Activated naive CD8-positive, alpha-beta T cell treated with anti-CD3 and anti-CD28 coated beads, Interleukin-2, amount 10 ng/mL, durations not matched to agents 7 days and 5 days (primary cell): ENCODE measurements at places on chromosomes 1 and 21.

DNA sequence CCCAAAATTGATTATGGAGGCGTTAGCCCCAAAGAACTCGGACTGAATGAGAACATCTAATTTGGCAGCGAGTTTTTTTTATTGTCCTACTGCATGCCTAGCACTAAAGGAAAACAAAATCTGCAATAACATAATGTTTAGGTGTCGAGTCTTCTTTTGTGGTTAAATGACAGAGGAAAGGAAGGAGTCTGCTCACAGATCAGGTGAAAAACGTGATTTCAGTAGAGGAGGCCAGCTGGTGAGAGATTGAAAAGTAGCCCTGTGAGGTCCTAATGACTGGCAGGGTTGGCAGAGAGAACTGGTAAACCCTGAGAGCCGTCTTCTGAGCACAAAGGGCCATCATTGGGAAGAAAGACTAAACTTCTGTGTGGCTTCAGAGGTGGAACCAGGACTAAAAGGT is 24.2 kb downstream of the WDTC1 start:
- DNase-seq, result no peak

GRCh38 chr1:11471473-11471872 is 7.5 kb upstream of the DISP3 start:
- DNase-seq, result no peak

DNA sequence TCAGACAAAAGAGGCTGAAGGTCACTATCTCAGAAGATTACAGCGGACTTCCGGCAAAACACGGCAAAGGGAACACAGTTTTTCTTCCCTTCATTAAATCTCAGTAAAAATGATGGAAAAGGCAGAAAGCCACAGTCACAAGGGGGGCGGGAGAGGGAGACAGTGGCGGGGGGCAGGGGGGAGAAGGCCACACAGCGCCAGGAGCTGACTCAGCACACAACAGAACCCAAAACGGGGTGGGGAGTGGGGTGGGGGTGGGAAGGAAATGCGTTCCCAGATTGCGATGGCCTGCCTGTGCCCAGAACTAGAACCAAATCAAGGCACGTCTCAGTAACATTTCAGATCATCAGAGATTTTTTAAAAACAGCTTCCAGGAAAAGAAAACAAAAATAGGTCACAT is 13.4 kb downstream of the CFAP74 start:
- DNase-seq, result no peak

GRCh38 chr1:182279302-182279701 is 112.3 kb downstream of the GLUL start:
- DNase-seq, result no peak

DNA sequence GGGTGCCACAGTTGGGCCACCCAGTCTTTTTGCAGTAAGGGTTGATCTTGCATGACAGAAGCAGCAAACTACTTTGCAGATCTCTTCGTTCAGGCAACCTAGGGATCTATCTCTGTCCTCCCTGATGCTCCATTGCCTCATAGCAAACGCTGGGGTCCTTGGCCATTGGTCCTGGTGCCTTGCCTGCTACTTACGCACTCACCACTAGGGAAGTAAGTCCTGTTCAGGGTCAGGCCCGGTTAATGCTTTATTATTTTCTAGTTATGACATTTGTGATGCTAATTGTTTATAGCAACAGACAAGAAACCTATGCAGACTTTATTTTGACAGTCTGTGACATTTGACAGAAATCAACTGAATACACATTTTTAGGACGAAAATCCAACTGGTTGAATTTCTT is 326.5 kb upstream of the FMN2 start:
- no peak for DNase-seq

DNA sequence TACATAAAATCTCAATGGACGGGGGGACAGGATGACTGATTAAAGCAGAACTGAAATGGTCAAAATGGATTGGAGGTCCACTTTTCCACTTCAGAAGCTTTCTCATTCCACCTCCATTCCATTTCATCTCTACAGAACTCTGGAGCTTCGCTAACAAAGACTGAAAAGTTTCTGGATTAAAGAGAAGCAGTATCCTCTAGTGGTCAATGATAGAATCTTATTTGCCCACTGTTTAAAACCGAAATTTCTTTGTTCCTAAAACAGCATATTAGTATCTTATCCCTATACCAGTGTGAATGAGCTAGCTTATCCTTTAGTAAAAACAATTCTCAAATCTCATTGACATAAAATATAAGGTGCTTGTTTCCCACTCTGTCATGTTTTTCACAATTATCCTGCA is 890.6 kb downstream of the KCNT2 start:
- DNase-seq, result no peak

DNA sequence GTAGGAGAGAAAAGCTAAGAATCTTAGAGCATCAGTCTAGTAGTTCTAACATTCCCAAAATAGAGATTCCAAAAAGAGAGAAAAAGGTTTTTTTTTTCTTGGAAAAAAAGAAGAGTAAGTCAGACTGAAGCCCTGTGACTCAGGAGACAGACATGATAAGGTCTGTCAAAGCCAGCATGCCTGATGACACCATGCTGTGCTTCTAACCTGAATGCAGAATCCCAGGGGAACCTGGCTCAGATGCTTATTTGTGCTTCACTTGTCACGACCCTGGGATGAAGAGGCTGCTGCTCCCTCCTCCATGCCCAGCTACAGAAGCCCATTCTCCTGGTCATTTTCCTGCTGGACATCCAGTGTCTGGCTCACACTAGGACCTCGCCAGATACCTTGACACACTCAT is 44.3 kb downstream of the ERICH3 start:
- DNase-seq, result no peak

- DNase-seq, result no peak
Measured at GRCh38 chr1:61087571-61087970, 5.2 kb downstream of the NFIA start.

GRCh38 chr1:8381618-8382017 is 63.7 kb downstream of the SLC45A1 start:
- no peak for DNase-seq

DNA sequence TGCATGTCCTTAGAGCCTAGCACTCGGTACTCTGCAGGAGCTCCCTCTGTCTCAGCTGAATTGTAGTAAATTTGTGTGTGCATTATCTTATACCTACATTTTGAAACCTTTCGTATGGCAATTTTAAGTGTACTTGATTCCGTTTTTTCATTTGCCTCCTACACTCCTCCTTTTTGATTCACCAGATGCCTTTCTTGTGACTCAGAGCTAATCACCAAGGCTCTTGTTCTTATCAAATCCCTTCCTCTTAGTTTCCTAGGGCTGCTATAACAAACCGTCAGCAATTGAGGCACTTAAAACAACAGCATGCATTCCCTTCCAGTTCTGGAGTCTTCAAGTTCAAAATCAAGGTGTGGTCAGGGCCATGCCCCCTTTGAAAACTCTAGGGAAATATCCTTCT is 261.0 kb downstream of the ASTN1 start:
- no peak for DNase-seq

GRCh38 chr1:154206196-154206595 is at the start of gene CFAP141:
TSS of gene CFAP141 (minus strand) at chr1:154206333. CDS start at chr1:154206307, 26 bp downstream.
- DNase-seq, result no peak

- no peak for DNase-seq
Measured at GRCh38 chr1:229169399-229169798, 101.5 kb upstream of the RAB4A start.

DNA sequence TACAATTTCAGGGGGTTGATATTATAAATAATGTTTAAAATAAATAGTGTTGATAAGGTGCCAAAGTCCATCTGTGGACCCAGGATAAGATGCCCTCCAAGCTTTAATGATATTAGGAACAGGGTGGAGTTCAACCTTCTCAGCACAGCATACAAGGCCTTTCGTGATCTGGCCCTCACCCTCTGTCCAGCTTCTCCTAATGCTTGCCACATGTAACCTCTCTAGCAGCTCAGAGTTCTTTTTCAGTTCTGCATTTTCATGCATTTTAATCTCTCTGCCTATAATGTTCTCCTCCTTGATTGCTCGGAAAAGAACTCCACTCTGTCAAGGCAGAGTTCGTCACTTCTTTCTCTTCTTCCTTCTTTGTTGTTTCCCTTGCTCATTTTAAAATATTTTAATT is 21.4 kb upstream of the SMAP2 start:
- DNase-seq, result no peak

DNA sequence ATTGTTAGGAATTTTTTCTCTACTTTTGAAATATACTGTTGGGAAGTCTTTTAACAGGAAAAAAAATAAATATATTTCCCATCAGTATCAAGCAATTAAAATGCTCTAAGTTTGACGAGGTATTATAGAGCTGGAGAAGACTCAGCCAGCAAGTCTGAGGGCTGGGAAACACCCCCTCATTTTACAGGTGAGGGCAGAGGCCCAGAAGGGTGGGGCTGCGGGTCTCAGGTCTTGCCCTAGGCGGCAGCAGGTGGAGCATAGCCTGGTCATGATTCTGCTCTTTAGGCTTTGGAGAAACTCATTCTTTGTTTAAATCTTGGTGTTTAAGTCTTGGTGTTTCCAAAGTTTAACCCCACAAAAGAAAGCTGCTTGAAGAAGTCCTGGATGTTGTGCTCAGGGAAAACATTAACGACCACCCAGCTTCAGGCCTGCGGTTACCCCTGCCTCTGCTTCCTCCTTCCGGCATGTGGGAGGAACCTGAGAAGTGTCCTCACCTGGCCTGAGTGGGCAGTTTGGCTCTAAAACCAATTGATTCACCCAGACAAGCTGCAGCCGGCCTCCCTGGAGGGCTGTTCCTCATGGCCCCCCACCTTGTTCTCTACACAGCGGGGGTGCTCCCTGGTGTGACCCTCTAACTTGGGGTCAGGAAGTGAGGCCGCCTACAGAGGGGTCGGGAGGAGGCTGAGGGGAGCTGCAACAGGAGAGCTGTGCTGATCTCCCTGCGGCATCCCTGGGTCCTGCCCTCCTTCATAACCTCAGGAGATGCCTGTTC is 41.7 kb downstream of the OLFML2B start:
- no peak for DNase-seq

- no peak for DNase-seq
Measured at GRCh38 chr1:166999075-166999474, 10.0 kb downstream of the MAEL start.

- DNase-seq, result no peak
Measured at GRCh38 chr1:57874418-57874877, 450.6 kb upstream of the DAB1 start.

GRCh38 chr1:205497351-205497750 is 7.1 kb upstream of the CDK18 start:
- no peak for DNase-seq

GRCh38 chr1:20472860-20473711 is 12.9 kb downstream of the CAMK2N1 start:
- DNase-seq, result no peak

DNA sequence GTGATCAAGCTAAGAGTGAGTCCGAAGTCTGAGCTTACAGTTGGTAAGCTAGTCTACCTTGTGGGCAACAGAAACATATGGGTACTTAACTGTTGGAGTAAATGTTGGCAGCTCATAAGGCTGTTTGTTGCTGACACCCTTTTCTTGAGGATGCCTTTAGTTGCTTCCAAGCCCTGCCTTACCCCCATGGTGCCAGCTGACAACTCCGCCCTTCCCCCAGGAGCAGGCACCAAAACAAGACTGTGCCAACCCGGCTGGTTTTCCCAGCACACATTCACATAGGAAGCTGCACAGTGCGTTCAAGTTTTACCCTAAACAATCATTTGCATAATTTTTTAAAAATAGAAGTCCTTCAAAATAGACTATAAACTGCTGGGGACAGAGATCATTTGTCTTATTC is 150.2 kb upstream of the LMO4 start:
- DNase-seq, result no peak

GRCh38 chr1:203447151-203447550 is 28.5 kb upstream of the PRELP start:
- no peak for DNase-seq

- DNase-seq, result no peak
Measured at GRCh38 chr1:217188280-217189237, 442.3 kb downstream of the GPATCH2 start.

DNA sequence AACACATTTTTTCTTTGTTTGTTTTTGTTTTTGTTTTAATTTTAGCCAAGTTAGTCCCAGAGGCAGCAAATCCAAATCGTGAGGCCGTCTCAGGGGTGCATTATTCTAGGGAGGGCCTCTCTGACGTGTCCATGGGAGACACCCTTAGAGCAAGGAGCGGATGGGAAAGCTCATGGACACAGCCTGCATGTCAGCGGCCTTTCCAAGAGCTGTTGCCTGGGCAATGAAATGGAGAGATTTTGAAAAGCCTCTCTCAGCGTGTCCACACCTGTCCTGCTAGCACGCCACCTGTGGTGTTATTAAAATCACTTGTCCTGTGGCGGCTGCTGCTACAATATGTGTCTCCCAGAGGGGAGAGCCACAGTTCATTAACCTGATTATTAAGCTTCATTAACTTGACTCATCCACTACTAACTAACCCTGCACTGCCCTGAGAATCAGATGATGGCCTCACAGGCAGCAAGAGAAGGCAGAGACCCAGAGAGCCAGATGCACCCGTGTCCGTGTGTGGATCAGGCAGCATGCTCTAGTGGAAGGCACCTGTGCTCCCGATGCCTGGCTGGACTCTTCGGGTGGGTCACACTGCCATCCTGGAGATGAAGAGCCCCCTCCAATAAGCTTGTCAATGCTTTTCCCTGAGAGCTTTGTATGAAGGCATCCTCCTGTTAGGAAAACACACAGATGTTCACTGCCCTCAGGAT is 133.3 kb downstream of the PGBD5 start:
- DNase-seq, result peak; percentile 20
